ENCODE measurements at places on chromosomes 2 and 18. TPM values are rescaled to one million over a fixed set of nuclear protein-coding genes. Genes with fewer than 3 reads are reported as not detected.

Gene TUBA3D
- total RNA-seq = 0.89 TPM

Gene ST3GAL5
- 6.9 TPM for total RNA-seq

Gene ARL4C
- total RNA-seq = 51.8 TPM

Gene DSG2
- total RNA-seq = 16.8 TPM

Gene CD226
- not detected for total RNA-seq

Gene FAP
- total RNA-seq = 2.8 TPM

Gene SLC8A1
- 7.5 TPM for total RNA-seq

Gene RIF1
- total RNA-seq = 24.6 TPM

Gene DOCK10
- 16.5 TPM for total RNA-seq

Gene CDH2
- 0.81 TPM for total RNA-seq

Gene BOD1L2
- not detected for total RNA-seq

Gene OR6B3
- total RNA-seq = not detected

Gene SP9
- total RNA-seq = not detected

Gene EMILIN1
- 9.4 TPM for total RNA-seq

Gene ACMSD
- total RNA-seq = not detected

Gene SOX11
- total RNA-seq = not detected

Gene SLC14A1
- total RNA-seq = 1.5 TPM

Gene CYP1B1
- 12.4 TPM for total RNA-seq

Gene MALT1
- 40.9 TPM for total RNA-seq

Gene EIF2B4
- total RNA-seq = 64.3 TPM

Gene NIF3L1
- 21.9 TPM for total RNA-seq

Gene CNGA3
- not detected for total RNA-seq

Gene TEKT4
- total RNA-seq = not detected

Gene CDH19
- 5.4 TPM for total RNA-seq

Gene DNAH7
- 0.08 TPM for total RNA-seq

Gene IL1RL1
- total RNA-seq = 0.88 TPM

Gene CRYGB
- not detected for total RNA-seq

Gene COL6A3
- total RNA-seq = 61.4 TPM

Gene GPR75
- total RNA-seq = 1.1 TPM

Gene GBX2
- total RNA-seq = 0.13 TPM

Gene CD8B2
- total RNA-seq = 0.17 TPM

Gene TRABD2A
- not detected for total RNA-seq

Gene CCDC102B
- total RNA-seq = 0.72 TPM

Gene ALPP
- not detected for total RNA-seq

Gene EPHA4
- total RNA-seq = 35.2 TPM

Gene IL18R1
- total RNA-seq = 3.6 TPM

Gene KLHL30
- 0.49 TPM for total RNA-seq

Gene EFHD1
- 6.7 TPM for total RNA-seq

Gene MAP2
- total RNA-seq = 35.1 TPM

Gene TDRD15
- not detected for total RNA-seq

Data from lower leg skin (tissue), 4 donors.